ENCODE measurements at places on chromosomes 16 and 17.

DNA sequence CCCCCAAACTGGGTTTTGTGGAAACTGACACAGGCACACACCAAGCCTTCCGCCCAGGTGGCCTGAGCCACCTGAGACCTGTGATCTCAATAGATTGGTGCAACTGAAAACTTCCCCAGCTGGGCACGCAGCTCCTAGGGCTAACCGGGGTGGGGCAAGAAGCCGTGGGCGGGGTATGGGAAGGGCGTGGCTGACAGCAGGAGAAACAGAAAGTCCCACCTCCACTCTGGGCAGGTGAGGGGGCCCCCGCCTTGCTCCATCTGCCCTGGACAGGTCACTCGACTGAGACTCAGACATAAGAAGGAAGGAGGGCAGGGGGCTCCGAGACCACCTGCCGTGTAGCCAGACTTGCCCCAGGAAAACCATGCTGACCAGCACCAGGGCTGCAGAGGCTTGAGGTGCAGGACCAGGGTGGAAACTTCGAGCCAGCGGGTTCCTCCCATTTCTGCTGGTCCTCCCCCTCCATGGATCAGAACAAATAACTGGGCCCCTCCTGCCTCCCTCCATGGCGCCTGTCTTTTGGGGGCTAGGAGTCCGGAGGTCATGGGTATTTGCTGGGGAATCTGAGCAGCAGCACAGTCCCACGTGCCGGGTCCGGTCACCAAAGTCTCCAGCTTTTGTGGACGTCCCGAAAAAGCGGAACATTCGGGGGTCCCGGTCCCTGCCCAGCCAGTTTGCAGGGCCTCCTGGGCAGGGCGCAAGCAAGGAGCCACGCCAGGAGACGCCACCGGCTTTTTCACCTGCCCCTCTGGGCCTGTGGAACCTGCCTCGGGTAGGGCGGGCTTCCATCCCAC is 1.3 kb downstream of the TIMP2 start:
- no peak for DNase-seq

GRCh38 chr16:56211435-56211981 is 20.2 kb downstream of the GNAO1 start:
- no peak for DNase-seq

GRCh38 chr17:1653735-1654134 is 4.1 kb upstream of the RILP start:
- DNase-seq = no peak

DNA sequence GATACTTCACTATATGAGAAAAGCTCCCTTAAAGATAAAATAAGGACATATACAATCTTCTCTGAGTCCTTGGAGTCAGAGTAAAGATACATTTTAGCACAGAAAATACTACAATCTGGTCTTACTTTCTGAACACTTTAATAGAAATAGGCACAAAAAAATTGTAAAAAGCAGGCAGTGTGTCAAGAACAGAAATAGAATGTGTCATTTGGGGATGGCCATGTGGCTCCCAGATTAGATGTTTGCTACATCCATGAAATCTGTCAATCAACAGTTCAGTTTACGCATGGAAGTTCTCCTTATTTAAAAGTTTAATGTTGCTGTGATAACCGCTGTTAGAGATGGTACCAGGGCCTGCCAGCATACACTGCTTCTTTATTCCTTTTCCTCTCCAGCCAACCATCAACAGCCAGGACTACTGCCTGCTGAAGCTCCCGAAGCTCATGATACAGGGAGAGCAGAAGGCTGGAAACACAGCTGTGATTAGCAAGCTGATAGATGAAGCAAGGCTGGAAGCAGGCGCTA is 278.5 kb downstream of the CEP112 start:
- DNase-seq = no peak

DNA sequence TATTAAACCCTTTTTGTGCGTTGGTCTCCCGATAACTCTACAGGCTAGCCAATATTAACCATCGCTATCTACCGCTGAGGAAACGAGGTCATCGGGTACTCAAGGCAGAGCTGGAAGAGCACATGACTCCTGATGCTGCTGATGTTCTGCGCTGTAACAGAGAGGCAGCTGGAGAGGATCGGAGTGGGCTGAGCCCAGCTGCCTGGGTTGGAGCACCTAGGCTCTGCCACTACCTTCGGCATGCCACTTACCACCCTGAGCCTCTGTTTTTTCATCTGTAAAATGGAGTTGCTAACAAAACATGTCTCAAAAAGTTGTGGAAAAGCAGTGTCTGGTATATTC is 432 bp upstream of the SLC46A1 start:
- DNase-seq = no peak

DNA sequence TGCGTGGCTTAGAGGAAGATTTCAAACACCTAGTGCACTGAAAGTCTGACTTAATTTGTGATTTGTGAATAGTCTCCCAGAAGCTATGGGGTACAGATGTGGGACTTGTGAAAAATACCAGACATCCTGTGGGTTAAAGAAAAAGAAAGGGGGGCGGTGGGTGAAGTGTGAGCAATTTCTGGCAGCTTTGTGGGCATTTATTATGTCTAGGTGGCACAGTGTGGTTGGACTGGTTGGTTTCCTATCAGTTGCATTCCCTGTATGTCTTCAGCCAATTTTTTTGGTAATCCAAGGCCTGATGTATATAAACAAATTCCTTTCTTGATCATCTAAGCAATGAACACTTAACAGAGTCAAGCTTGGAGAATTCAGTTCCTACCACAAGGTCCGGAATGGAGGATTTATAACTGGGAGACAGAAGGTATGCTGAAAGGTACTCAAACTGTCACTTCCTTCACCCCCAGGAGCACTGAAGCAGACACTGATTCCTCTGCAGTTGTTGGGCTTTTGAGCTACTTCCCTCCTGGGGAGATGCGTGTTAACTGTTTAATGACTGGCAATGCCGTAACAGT is 211.6 kb downstream of the WWOX start:
- DNase-seq = no peak

DNA sequence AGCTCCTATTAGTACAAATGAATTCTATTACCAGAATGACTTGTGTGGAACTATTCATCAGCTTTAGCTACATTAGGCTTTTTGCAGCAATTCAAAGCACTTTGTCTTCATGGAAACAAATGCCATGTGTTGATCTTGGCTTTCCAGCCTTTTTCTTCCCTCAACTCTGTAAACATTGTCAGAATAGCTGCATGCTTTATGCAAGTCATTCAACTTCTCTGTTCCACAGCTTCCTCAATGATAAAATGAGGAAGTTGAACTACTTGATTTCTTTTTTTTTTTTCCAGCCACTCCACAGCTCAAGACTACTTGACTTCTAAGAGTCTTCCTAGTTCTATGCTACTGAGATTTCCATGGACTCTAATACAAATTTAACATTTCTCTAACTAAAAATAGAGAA is 41.1 kb downstream of the KIAA0753 start:
- DNase-seq = no peak

- DNase-seq = no peak
These were observed 271.7 kb upstream of the TBX2 start for GRCh38 chr17:61127960-61128359.

GRCh38 chr16:2859686-2860265 is 1.8 kb upstream of the PRSS22 start:
- DNase-seq = no peak

DNA sequence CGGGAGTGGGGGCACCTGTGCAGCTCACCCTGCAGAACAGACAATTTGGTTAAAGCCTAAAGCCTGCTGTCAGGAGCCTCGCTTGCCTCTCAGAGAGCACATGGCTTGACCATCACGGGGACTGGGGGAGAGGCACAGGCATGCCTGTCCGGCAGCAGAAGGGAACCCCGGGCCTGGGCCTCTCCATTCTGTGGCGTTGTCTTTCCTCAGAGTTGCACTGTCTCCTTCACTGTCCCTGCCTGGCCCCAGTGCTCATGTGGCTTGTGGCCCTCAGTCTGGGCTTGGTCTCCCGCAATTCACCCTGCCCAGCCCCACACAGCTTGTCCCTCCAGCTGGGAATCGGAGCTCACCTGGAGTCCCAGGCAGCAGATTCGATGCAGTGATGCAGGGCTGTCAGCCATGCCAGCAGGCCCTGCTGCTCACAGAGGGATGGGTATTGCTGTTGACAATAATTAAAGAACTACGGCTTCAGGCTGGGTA is 189.9 kb downstream of the SEC14L1 start:
- no peak for DNase-seq

DNA sequence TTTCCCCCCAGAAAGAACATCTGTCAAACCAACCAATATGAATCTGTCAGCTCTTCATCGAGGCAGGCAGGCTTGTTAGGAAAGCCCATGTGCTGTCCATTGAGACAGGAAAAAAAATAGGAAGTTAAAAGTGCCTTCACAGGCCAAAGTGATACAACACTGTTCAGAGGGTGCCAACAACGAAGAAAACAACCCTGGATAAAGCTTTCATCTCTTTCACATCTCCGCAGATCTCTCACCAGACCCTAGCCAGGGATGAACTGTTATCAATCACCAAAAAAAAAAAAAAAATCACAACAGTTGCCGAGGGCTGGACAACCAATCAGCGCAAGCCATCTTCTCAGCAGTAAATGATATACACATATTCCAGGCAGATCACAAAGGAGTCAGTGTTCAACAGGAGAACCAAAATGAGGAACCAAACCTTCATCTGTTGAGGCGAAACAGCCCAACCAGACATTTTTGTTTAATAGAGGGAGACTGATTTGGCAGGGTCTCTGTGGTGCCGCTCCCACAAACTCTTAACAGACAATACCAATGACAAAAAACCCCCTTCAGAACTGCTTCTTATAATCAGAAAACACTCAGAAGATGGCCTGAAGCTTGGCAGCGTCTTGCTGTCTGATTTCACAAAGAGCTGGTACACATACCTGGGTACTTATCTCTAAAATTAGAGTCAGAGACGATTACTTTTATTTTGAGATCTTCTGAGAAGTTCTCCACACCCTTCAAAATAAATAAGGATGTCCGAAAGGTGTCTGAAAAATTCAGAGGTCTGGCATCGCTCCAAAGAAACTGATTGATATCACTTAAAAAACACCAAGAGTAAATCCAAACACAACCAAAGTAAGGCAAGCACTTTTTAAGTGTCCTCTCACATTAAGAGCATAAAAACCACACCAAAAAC is 1.8 kb downstream of the MAP3K14 start:
- no peak for DNase-seq

DNA sequence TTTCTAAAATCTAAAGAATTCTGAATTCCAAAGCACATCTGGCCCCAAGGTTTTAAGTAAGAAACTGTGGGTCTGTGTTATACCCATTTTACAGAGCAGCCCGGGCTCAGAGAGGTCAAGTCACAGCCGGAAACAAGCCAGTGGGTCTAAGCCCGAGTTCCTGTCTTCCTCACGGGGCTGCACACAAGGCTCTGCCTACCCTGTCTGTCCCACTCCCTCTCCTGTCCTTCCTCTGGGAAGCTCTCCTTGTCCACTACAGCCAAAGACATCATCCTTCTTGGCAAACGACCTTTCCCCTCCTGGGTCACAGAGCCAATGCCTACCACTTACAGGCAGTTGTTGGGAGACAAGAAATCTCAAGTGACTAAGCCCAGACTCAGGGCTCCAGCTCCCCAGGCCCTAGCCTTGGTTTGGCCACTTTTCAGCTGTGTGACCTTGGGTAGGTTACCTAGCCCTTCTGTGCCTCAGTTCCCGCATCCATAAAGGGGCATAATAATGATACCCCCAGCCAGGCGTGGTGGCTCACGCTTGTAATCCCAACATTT is 55.6 kb upstream of the MAP3K14 start:
- DNase-seq = no peak

DNA sequence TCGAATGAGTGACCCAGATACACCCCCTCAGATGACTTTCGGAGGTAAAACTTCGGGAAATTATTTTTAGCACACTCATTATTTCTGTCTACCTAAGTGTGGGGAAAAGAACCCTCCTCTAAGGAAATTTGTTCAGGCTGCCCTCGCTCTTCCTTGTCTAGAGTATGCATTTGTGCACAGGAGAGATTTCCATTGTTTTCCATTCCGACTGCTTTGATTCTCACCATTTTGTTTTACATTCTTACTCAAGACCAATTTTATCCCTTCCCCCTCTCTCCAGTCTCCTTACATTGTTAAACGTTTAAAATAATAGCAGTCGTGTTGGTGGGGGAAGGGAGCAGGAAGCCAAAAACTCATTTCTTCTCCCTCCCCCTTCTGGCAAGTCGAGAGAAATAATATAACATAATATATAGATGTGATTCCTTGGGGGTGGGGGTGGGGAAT is 1.5 kb upstream of the CHD3 start:
- no peak for DNase-seq

- no peak for DNase-seq
These were observed 19.1 kb downstream of the UNC13D start for GRCh38 chr17:75825149-75825552.

All from AG09319 (cell line).